ENCODE measurements at places on chromosomes 5 and 9.

DNA sequence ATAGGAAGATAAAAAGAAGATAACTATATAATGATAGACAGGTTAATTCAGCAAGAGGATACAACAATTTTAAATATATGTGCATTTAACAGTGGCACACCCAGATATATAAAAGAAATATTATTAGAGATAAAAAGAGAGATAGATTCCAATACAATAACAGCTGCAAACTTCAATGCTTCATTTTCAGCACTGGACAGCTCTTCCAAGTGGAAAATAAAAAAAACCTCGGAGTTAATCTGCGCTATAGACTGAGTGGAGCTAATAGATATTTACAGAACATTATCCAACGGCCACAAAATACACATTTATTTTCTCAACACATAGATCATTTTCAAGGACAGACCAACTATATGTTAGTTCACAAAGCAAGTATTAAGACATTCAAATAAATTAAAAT lies 1229.5 kb upstream of the CDH6 start:
- DNase-seq, result no peak

- no peak for DNase-seq
These were observed 37.7 kb upstream of the PDE8B start for GRCh38 chr5:77172713-77173328.

GRCh38 chr5:91382530-91383026 lies 539 bp downstream of the ARRDC3 start:
- DNase-seq, result peak; percentile 63

GRCh38 chr5:86917117-86917579 lies 299.4 kb downstream of the COX7C start:
- no peak for DNase-seq

DNA sequence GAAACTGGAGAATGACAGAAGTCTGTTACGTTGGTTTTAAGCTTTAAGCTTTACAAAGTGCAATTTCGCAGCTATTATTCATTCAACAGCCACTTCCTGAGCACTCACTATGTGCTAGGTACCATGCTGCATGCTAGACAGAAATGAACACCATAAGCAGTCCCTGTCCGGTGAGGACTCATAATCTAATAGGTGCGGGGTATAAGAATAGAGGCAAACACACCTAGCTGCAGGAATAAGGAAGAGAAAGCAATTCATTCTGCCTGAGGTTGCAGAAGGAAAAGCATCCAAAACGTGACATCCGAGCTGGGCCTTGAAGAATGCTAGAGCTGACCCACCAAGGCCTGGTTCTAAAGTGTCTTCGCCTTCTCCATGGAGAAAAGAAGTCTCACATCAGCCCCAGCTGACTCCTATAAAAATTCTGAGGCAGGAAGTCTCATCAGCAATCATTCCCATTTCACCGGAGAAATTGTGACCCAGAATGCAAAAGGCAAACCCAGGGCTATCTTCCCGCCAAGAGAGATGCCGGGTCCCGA lies 542 bp downstream of the FKBP15 start:
- DNase-seq, result no peak

Measured in DMS 273 treated with DMSO at 0.1 percent for 48 hours (cell line).